ENCODE measurements at places on chromosomes 12 and 14.

DNA sequence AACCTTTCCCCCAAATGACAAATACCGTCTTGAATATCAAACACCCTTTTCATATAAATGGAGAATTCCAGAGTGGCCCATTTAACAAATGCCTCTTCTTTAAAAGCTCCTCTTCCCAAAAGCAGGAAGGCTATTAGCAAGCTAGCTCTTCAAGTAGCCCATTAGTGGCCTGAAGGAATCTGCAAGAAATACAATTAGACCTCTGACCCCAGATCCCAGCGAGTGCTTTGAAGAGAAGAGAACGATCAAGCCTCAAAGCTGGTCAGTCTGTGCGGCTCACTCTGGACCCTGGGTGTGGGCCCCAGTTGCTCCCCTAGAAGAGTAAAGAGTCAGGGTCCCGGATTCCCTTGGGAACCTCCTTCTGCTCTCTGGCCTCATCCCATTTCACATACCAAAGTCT lies 325.6 kb downstream of the NUAK1 start:
- DNase-seq = no peak

- DNase-seq = no peak
These were observed 1.6 kb downstream of the GDF11 start for GRCh38 chr12:55744340-55745030.

DNA sequence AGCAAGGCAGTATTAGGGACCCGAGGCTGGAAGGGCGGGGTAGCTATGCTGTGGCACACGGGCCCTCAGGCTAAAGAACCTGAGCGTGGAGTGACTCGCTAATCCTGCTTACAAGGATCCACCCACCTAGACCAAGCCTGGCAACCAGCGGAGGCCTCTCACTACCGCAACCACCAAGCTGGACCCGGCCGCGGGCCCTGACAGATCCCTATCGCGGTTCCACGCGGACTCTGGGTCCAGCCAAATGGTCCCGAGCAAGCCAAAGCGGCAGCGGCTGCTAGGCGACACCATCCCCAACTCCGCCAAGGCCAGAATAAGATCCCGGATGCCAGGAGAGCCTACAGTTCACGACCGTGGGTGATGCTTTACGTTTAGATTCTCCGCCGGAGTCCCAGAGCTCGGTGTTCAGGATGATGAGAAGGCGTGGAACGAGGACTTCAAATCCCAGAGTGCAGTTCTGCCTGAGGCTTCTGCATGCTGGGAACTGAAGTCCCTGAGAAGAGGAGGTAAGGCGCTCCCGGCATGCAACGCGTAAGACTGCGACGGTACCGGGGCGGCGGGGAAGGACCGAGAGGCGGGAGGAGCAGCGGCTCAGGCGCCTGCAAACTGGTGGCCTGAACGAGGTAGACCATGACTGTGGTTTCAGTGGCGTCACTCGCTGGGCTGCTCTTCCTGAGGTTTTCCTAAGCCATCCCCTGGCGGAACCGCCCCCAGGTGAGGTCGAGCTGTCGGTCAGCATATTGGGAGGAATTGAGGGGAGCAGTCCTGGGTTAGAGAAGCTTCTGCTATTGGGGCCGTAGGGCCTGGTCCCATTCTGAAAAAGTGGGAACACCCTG lies at the start of the genes CEP290 and TMTC3:
Gene CEP290 (minus strand): TSS at position 315 of the 836 bp plus-strand sequence. CDS start 781 bp downstream, outside the sequence.
Gene TMTC3 (plus strand): TSS at position 534 of the 836 bp plus-strand sequence. CDS start 6,009 bp downstream, outside the sequence.
- DNase-seq = peak; percentile 100

GRCh38 chr12:32501835-32502333 lies 102.5 kb downstream of the FGD4 start:
- DNase-seq = peak; percentile 50

DNA sequence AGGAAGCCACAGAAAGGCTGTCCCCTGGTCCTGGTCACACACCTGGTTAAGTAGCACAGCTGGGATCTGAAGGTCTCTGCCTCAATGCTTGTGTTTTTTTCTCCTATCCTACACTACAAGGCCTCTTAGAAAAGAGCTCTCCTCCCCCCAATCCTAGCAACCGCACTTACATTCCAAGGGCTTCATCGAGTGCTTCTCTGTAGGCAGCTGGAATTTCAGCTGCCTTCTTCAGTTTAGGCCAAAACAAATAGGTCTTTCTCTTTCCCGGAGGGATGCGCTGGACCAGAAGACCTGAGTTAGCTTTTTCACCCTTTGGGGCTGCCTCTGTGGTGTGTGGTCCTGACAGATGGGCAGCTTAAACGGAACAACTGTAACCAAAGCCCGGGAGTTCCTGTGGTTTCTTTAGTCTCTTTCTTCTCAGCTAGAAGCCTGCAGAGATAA lies 109.7 kb downstream of the GPATCH2L start:
- no peak for DNase-seq

DNA sequence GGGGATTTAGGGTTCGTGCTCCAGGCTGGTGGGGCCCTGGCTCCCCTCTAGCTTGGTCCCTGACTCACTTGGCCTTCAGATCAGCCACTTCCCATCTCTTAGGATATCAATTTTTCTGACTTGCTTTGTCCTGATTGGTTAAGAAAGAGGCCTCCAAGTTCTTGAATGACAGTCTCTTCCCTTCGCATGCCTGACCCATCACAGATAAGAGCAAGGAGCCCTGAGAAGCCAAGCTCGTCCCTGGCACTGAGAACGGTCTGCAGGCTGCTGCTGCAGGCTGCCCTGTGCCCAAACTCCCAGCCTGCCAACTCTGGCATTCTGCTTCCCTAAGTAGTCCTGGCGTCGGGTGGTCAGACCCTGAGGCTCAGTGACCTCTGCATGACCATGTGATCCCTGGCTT lies 794 bp upstream of the LRTM2 start:
- DNase-seq = no peak

DNA sequence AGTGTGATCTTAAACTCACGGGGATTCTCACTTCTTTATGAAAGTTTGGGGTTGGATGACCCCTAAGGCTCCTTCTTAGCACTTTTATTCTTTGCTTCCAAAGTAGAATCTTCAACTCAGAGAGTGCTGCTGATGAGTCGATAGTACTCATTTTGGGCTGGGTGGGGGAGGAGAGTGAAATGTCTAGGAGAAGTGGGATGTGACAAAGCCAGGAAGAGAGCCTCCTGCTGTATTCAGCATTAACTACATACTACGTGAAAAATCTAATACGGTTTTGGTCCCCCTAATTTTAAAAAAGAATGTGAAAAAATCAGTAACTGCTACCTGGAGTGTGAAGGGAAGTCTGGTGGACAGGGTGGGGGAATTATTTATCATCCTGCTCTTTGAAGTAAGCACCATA lies 148.3 kb downstream of the SAMD4A start:
- DNase-seq = peak; percentile 71

GRCh38 chr12:13340149-13340548 lies 143.6 kb downstream of the EMP1 start:
- no peak for DNase-seq

DNA sequence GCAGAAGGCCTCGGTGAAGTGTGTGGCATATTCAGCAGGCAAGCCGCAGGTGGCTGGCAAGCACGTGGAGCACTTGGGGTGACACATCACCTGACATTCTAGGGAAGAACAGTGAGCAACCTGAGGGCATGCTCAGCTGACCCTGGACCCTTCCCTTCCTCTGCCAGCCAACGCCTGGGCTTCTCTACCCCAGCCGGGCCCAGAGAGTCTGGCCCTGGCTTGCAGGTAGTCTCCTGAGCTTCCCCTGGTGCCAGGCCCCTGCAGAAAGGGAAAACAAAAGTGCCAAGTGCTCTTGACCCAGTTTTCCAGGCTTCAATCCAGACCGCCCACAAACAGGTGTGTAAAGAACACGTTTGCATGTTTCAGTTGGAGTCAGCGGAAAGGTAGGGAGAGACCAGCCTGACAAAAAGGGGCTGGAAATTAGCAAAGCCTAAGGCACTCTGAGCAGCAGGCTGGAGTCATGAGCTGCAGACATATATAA lies 45.7 kb downstream of the PRKAB1 start:
- no peak for DNase-seq

DNA sequence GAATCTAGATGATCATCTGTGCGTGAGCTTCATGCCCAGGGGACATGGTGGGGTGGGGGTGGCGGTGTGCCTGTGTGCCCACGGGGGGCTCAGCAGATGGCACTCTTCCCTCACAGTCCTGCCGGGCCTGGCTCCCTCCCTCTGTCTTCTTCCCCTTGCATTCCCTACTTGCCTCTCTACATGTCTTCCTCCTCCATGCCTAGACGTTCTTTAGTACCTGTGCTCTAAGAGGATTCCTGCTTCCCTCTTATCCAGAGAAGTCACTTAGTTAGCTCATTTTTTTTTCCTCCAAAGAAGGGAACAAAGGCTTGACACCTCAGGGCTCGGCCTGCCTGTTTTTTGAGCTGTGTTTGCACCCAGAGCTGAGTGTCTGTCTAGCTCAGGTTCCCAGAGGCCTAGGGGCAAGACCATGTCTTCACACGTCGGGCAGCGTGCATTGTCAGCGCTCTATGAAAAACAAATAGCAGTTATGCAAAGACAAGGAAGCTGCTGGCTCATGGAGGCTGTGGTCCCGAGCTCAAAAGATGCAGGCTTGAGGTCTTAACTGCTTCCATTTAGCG lies 48.8 kb downstream of the NINJ2 start:
- DNase-seq = no peak

GRCh38 chr12:52314511-52314910 lies 6.7 kb downstream of the KRT83 start:
- no peak for DNase-seq

DNA sequence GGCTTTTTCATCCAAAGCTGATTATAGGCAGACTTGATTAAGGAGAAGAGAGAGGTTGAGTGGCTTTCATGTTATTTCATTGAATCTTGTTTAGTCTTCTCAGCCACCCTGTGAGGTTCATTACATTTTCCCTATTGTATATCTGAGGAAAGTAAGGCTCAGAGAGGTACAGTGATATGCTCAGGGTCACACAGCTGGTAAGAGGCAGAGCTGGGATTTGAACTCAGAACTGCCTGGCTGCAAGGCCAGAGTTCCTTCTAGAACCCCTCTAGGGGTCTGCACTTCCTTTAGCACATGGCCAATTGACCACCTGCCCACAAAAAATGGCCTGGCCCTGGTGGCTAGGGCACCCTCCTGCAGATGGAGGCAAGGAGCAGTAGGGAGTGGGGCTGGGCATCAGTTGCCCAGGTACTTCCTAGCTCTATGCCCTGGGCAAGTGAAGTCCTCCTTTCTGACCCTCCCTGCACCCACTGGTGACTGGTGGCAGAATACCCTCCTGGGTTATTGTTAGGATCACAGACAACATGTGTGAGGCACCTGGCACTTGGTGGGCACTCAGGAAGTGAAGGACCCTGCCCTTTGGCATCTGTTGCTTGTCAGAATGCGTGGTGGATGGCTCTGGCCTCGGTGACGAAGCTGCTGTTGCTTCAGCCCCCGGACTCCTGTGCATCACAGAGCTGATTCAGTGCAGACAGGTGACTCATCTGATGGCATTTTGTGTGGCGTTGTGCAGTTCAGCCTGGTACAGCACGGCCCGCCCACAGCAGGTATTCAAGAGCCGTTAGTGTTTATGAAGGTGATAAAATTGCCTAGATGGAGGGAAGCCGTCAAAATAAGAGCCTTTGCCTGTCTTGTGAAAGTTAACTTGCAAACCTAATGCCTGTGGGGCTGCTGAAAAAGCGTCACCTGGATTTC lies 115.8 kb downstream of the SLC25A47 start:
- DNase-seq = peak; percentile 67

- DNase-seq = no peak
These were observed 98.6 kb downstream of the SLC6A15 start for GRCh38 chr12:84813780-84814663.

GRCh38 chr14:65949711-65950516 lies 536.3 kb upstream of the CCDC196 start:
- no peak for DNase-seq

GRCh38 chr12:108616941-108617858 lies 16.5 kb downstream of the SELPLG start:
- no peak for DNase-seq

GRCh38 chr14:100012478-100013327 lies 52.5 kb upstream of the EVL start:
- DNase-seq = peak; percentile 64

DNA sequence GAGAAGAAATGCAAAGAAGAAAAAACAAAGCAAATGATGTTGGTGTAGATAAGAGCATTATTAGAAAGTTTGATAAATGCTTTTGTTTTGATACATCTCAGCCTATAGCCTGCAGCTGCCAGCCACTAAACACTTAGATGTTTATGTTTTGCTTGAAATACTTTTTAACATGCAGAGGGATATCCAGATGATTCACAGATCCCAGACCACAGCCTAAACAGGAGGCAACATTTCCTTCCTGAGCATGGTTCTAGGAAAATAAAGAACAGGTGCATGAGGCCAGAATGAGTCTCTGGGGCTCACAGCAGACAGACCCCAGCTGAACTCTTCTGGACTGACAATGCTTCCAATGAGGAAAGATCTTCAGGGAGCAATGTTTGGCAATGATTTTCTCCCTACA lies 103.7 kb upstream of the EEA1 start:
- peak; percentile 14 for DNase-seq

DNA sequence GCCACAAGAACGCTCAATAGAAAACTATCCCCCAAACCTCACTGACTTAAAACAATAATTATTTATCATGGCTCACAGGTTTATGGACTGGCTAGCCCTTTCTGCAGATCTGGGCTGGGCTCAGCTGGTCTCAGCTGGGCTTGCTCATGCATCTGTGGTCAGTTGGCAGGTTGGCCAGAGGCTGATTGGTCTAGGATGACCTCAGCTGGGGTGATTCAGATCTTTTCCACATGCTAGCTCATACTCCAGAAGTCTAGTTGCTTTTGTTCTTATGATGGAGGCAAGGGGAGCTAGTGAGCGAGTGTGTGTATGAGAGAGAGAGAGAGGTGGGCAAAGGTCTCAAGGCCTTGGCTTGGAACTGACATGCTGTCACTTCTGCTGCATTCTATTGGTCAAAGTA lies 181.2 kb upstream of the NRXN3 start:
- peak; percentile 84 for DNase-seq

- DNase-seq = no peak
These were observed 2.1 kb upstream of the SCARB1 start for GRCh38 chr12:124865728-124866127.

- no peak for DNase-seq
These were observed 36.5 kb upstream of the OVCH1 start for GRCh38 chr12:29533815-29534489.

GRCh38 chr12:2258025-2258424 lies 205.2 kb downstream of the CACNA1C start:
- no peak for DNase-seq

- DNase-seq = no peak
These were observed 63.4 kb upstream of the PTGR2 start for GRCh38 chr14:73788317-73788598.

GRCh38 chr14:72558721-72559120 lies 335.2 kb downstream of the DPF3 start:
- no peak for DNase-seq

- no peak for DNase-seq
These were observed 1352.7 kb upstream of the TMEM132C start for GRCh38 chr12:126914170-126914793.
